Jurkat, Clone E6-1 (cell line): ENCODE measurements at places on chromosomes 13 and 19.

GRCh38 chr19:53898166-53898565 is 10.9 kb upstream of the CACNG7 start:
- no peak for DNase-seq

- DNase-seq: no peak
Measured at GRCh38 chr13:53856573-53857195, 828.1 kb downstream of the OLFM4 start.

DNA sequence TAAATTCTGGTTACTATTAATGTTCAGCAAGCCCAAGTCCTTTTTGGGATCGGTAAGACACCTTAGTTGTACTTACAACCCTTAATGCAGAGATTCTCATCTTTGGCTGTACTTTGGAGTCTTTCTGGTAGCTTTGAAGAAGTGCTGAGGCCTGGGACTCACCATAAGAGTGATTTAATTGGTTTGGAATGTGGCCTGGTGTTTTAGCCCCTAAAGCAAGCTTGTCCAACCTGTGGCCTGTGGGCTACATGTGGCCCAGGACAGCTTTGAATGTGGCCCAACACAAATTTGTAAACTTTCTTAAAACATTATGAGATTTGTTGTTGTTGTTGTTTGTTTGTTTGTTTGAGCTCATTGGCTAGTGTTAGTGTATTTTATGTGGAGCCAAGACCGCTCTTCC is 215.3 kb downstream of the ZIC5 start:
- no peak for DNase-seq

DNA sequence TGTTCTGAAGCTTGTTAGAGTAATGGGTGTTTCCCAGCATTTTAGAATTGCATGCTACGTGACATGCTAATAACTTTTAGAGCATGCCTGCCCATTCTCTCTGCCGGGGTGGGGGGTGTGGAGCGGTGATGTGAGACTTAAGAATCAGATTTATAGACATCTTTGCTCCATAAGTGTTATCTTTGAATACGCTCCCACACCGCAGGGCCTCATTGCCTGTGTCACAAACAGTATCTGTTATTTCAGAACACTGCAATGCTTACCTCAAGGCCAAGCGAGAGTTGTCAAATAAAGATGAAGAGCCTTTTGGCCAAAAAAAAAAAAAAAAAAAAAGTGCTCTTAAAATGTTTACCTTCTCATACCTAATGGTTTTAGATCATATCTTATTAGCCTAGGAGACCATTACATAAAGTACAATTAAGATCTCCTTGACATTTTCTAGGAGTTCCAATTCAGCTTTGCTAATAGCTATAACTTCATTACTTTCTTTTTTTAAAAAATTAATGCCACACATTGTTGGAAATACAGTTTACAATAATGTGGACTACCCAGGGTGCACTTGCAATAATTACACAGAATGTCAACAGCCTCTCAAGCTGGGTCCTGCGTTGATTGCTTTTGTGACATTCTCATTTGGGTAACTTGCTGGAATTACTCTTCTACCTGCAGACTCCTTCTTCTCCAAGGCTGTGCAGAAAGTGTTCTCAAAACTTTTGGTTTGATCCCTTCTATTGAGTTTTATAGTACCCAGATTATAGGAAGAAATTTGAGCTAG is 525.3 kb downstream of the KLF12 start:
- DNase-seq: no peak

GRCh38 chr13:32211813-32212212 is 103.3 kb downstream of the ZAR1L start:
- no peak for DNase-seq

DNA sequence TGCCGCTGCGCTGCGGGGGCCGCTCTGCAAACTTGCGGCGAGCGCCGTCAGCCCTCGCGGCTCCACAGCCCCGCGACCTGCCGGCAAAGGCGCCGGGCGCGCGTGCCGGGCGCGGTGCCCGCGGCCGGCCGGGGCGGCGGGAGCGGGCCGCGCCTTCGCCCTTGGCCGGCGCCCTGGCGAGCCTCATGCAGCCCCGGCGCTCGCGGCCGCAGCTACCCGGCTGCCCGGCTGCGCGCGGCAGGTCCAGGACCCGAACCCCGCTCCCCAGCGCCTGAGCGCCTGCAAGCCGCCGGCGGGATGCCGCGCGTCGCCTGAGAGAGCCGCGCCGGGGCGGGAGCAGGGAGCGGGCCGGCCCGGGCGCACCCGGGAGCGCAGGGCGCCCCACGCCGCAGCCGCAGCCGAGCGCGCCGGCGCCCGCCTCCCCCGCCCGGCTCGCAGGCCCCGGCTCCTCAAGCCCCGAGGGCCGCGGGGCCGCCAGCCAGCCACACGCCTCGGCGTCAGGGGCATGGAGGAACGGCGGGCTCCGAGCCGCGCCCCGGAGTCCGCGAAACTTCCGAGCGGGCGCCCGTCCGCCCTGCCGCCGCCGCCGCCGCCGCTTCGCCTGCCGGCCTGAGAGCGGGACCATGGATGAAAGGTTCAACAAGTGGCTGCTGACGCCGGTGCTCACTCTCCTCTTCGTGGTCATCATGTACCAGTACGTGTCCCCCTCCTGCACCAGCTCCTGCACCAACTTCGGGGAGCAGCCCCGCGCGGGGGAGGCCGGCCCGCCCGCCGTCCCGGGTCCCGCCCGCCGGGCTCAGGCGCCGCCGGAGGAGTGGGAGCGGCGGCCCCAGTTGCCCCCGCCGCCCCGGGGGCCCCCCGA is 564 bp downstream of the HS6ST3 start:
- DNase-seq: no peak

GRCh38 chr19:42378225-42379215 is 11.6 kb downstream of the CNFN start:
- DNase-seq: no peak

DNA sequence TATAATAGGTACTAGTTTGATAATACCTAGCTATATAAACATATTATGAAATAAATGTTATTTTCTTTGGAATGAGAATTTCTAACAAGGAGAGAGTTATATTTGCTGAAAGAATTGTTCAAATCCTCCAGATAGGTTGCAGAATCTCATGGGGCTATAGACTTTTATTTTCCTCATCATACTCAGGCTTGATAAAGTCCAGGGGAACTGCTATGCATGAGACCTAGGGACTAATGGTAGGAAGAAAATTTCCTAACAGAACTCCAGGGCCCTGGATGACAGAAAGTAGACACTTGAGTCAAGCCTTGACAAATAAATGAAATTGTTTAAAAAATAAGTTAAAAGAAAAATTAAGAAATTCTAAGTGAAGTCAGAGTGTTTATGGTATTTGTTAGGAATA is 138.5 kb upstream of the DACH1 start:
- no peak for DNase-seq

GRCh38 chr13:59300355-59301173 is 863.2 kb downstream of the DIAPH3 start:
- DNase-seq: no peak

- no peak for DNase-seq
Measured at GRCh38 chr13:66563076-66563475, 667.1 kb downstream of the PCDH9 start.

- no peak for DNase-seq
Measured at GRCh38 chr19:1315470-1316166, 29.9 kb downstream of the EFNA2 start.

DNA sequence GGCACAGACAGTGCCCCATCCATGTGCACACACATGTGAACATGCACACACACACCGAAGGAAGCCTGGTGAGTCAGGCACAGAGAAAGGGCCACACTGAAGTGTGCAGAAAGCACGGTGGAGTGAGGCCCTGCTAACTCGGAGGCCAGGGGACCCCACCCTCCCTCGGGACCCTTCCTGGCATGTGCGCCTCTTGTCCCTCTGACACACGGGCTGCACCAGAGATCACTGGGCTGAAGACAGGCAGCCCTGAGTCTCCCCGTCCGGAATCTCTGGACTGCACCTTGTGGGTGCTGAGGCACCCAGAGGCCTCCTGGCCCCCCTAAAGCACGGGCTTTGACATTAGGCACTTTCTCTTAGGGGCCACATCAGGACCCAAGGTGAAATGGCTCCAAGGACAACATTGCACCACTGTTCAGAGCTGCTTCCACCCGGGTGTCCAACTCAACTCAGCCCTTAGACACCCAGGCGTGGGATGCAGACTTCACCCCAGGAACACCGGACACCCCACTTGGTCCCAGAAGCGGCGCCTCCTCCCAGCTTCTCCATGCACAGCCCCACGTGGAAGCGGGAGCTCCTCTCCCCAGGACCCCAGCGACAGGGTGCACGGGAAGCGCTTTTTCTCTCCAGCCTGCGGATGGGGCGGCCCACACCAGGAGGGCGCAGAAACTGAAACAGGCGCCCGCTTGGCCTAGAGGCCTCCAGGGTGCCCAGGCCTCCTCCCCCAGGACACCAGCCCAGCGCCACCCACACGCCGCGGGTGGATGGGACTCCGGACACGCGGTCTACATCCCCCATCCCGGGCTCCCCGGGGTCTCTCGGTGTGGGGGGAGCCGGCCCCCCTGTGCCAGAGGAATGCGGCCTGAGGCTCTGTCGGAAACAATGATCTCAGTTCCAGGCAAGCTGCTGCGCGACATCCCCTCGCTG is 90.2 kb downstream of the SPACA7 start:
- DNase-seq: no peak

DNA sequence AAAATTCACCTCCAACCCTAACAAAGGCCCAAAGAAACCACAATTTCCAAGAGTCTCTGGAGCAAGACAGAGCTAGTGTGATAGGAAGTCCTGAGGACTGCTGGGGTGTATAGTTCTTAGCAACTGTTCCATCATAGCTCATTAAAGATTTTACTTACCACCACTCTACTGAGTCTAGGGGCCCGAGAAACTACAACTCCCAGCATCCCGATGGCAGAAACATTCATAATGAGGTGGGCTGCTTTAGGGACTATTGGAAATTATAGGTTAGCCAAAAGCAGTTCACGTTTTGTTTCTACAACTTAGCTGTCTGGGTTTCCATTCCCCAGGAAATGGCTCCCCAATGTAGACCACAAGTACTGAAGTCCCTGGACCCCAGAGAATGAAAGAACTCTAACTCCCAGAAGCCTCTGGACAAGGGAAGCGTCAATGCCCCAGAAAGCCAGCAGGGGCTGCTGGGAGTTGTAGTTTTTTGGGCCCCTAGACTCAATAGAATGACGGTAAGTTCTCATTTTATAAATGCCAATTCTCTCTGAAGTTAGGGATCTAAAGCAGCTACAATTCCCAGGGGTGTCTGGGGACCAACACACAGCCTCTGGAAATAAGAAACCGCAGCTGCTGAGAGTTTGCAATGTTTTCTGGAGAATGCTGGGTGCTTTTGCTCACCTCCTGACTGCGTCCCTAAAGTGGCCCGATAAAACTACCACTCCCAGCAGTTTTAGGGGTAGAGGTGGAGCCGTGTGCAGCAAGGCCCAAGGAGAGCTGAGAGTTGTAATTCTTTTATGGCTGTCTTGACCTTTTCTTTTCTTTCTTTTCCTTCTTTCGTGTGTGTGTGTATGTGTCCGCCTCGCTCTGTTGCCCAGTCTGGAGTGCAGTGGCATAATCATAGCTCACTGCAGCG is 11.1 kb downstream of the FTL start:
- peak; percentile 45 for DNase-seq

- no peak for DNase-seq
Measured at GRCh38 chr13:52127378-52127777, 1.5 kb downstream of the NEK5 start.

DNA sequence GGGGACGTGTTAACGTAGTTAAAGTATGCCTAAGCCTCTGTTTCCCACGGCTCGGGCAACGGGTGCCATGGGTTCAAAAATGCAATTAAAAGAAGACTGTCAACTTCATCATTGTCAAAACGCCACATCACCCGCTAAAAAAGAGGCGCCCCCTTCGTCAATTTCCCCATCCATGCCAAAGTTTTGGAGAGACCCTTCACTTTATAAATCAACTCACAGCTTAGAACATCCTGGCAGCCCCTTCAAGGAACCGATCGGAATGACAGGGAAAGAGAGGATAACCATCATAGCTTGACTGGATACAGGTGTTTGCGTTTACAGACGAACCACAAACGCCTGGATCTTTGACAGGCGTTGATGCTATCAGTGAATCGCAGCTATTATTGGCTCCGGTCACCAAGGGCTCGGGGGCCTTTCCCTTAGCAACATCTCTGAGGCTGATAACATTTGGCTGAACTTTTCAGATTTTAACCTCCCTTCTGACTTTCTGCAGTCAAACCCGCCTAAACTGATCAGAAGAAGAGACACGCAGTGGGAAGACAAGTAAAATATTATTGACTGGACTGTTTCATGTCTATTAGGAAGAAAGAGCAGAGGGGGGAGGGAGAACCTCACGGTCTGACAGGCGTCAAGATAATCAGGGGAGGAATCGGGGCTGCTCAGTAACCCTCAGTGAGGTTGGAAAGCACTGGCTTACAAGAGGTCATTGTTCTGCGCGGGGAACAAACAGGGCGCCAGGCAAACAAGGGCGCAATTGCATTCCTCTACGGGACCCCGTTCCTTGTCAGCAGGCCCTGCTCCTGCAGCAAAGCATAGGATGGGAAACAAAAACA is 322.5 kb upstream of the ZNF507 start:
- no peak for DNase-seq
